NCI-H510A (cell line): ENCODE measurements at places on chromosomes 7 and 10.

- DNase-seq = no peak
These were observed 154.3 kb downstream of the ARHGAP21 start for GRCh38 chr10:24569330-24569796.

- DNase-seq = no peak
These were observed 99.2 kb downstream of the PDGFA start for GRCh38 chr7:420142-421093.

- no peak for DNase-seq
These were observed 206.3 kb upstream of the FZD8 start for GRCh38 chr10:35848412-35848811.

DNA sequence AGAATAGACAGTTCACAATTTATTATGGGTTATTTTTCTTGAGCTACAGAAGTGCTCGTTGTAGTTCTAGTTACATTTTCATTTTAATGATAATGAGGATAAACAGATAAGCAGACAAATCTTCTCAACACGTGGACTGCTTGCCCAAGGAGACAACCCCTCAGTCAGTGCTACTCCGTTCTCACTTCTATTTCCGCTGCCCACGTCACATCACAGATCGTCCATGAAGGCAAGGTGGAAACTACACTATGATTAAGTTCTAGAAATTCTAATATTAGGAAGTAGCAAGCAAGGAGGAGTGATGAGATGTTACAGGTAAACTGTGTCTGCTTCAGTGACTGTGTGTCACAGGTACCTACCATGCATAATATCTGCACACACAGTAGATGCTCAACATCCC is 210.5 kb downstream of the CHCHD3 start:
- DNase-seq = no peak

DNA sequence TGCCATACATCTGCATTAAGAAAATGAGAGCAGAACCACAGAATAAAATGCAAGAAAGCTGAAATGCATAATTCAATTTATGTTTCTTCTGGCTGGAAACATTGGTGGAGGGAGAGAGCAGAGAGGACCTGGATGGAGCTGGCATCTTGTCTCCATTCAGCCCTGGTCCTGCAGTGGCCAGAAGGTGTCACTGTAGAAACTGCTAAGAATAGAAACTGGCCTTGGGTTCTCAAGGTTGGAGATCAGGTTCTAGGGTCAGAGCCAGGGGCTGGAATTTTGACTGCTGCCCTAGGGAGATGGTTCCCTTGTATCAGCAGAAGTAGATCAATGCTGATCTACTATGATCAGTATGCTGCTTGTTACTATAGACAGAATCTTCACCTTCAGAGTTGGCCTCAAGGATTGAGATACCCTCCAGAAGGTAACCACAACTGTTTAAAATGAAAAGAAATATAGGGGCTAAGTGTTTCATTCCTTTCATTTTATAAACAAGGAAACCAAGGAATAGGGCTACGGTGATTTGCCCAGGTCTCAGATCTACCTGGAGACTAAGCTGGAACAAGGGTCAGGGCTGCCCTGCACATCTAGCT is 13.1 kb downstream of the TAS2R41 start:
- no peak for DNase-seq

DNA sequence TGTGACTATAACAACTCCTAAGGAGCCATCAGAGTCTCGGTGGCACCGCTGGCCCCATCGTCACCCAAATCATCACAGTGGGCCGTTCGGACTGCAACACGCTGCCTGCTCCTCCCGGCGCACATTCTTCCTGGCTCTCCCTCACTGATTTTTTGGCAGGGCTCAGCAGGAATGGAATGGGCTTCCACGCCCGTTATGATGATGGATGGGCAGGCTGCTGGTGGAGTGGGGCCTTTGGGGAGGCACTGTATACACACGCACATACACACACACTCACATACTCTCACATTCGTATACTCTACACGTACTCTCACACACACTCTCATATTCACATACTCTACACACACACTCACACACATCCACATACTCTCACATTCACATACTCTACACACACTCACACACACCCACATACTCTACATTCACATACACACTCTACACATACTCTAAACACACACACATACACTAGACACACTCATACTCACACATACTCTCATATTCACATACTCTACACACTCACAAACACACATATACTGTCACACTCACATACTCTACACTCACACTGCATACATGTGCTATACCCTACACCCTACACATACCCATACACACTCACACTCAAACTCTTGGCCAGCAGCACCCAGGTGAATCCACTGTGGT is 99.8 kb downstream of the KCNMA1 start:
- no peak for DNase-seq

- peak; percentile 51 for DNase-seq
These were observed at the start of gene BMPER for GRCh38 chr7:33905389-33906032. TSS of gene BMPER (plus strand) at chr7:33905539. CDS start at chr7:33905614, 75 bp downstream.

DNA sequence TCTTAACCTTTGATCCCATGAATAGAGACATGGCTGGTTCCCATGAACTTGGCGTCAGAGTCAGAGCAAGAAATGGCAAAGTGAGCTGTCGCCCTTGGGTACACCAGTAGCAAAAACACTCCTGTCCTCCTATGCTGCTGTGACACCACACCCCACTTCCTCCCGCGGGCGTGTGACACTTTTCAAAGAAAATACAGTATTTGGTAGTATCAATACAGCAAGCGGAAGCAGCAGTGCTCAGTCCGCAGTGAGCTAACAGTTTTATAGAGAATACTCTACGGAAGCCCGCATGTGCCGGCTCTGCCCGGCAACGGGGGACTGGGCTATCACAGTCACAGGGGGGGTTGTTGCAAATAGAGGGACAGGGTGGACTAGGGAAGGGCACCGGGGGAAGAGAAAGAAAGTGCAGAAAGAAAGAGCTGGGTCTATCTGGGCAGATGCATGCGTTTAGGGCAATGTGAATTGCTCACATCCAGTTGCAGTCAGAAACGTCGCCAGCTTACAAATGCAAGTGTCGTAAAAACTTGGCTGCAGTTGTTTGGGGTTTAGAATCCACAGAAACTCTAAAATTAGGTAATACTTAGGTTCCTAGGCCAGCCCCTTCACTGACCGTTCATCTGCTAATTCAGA is 49.8 kb downstream of the PRKCQ start:
- DNase-seq = no peak

DNA sequence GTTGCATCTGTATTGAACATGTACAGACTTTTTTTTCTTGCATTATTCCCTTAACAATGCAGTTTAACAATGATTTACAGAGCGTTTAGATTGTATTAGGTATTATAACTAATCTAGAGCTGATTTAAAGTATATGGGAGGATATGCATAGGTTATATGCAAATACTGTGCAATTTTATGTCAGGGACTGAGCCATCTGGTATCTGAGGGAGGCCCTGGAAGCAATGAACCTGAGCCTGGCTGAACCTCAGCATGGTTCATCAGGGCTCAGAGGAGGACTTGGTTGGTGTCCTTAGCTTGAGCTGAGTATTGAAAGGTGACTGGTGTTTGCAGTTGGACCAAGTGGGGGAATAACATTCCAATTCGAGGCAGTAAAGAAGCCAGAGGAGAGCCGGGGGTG is 4.8 kb downstream of the ADCK2 start:
- no peak for DNase-seq

- no peak for DNase-seq
These were observed 2.9 kb upstream of the IFRD1 start for GRCh38 chr7:112447406-112447805.

GRCh38 chr10:120086066-120086465 is 193.5 kb downstream of the SEC23IP start:
- no peak for DNase-seq

DNA sequence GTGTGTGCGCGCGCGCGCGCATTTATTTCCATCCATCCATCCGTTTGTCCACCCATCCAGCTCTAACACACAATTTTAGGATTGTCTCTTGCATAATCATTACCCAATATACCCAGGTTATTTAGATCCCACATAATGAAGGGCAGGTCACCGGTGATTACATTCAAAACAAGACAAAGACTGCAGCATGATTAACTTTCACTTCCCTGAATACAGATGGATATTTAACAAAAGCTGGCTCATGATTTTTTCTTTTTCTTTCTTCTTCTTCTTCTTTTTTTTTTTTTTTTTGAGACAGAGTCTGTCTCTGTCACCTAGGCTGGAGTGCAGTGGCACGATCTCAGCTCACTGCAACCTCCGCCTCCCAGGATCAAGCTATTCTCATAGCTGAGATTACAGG is 86.2 kb downstream of the SH3PXD2A start:
- no peak for DNase-seq

DNA sequence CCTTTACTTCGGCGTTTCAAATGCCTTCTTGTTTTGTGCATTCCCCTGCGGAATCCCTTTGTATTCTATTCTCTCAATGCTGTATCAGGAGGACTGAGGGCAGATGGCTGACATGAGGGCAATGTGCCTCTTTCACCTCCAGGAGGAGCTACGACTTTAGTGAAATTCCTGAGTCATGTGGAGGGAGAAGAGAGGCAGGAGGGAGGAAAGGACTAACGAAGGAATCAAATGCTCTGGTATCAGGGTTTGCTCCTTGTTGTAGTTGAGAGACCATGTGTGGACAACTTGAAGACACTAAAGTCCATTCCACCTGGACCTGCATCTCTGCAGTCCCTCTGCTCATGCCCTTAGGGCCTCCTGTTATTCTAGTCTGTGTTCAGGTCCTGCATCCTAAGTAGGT is 40.2 kb upstream of the PRSS58 start:
- DNase-seq = no peak

GRCh38 chr7:50342616-50343114 is 38.1 kb downstream of the IKZF1 start:
- no peak for DNase-seq

- no peak for DNase-seq
These were observed 58.4 kb downstream of the MGMT start for GRCh38 chr10:129525401-129525801.

DNA sequence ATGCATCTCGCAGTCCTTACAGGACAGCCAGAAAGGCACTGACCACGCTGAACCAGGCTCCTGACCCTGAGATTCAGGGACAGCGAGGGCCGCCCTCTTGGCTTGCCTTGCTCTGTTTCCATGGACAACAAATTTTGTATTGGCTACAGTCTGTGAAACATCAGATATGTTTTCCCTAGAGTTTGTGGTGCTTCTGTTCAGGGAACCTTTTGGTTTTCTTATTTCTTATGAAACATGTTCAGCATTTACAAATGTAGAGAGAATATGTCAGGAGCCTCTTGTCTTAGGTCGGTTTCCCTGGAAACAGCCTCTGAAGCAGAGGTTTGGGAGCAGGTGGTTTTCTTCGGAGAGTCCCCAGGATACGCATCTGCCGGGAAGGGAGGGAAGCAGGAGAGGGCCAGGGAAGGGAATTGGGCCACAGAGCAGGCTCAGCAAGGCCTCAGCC is 260.1 kb downstream of the CCDC3 start:
- no peak for DNase-seq

DNA sequence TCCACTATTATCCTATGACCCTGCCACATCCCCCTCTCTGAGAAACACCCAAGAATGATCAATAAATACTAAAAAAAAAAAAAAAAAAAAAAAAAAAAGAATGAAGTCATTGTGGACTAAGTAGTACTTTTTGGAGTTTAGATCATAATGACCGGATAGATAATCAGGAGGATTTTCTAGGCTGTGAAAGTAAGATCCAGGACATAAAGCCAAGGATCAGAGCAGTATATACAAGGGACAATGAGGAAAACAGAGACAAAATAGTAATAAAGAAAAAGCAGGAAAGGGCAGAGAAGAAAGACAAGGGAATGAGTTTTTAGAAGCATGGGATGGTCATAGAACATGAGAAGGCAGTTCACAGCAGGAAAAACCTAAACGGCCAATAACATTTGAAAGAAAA is 87.6 kb downstream of the AKAP9 start:
- no peak for DNase-seq

DNA sequence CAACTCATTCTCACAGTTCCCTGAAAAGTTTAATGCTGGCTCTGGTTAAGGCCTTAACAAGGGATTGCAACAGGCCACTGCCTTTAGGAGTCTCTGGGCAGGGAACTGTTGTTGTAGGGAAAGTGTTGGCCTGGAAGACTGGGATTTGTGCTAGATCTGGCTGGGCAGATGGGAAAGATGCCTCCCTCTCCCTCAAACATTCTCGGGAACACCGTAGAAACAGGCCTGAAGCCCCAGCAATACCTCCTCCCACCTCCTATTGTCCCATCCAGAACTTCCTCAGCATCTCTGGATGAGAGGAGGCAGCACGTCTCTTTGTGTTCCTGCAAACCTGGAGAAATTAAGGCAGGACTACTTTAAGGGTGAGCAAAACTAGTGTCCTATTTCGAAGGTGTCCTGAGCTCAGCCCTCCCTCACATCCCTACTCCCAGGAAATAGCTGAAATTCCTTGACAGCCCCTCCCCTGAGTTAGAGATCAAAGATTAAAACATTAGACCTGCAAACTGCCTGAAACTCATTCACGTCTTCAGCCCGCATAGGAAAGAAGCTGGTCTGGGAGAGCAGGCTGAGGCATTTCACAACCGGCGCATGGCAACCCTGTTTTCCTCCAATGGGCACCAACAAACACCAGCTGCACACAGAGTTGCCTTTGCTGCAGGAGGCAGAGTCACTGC is 10.9 kb upstream of the MAP3K8 start:
- peak; percentile 13 for DNase-seq

DNA sequence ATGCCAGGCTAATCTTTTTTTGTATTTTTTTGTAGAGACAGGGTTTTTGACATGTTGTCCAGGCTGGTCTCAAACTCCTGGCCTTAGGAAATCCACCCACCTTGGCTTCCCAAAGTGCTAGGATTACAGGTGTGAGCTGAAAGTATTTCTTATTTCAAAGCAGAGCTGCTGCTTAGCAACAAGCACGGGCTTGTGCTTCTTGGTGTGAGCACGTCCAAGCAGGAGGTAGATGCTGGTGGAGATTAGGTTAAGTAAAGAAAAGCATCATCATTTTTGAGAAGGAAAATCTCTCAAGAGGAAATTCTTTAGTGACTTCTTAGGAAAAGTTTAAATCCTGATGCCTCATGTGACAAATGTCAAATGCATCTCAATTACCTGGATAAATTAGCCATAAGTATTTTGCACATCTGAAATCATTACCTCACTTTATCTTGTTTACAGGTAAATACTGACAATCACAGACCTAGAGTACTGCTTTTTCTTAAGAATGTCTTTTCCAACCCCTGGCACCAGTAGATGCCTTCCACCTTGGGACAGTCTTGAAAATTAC is 431.8 kb upstream of the FZD8 start:
- no peak for DNase-seq
